ENCODE measurements at places on chromosomes 13 and 19.

GRCh38 chr19:1577090-1577928 lies 9.2 kb upstream of the MEX3D start:
- no peak for DNase-seq

DNA sequence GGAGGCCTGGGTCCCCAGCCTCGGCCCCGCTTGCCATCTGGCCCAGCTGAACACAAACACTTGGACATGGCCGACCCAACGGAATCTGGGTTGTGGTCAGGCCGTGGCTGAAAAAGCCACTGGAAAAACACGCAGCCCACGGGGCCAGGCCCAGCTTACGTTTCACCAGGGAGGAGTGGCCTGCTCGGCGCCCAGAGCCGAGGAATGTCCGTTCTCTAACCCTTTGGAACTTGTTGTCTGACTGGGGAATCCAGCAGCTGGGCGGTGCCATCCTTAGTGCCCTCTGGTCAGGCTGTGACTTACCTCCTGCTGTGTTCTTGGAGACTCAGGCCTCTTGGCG lies 13.8 kb downstream of the CILP2 start:
- DNase-seq = no peak

GRCh38 chr19:7515645-7516151 lies at the start of gene ZNF358:
Gene ZNF358, plus strand, starts transcription at chr19:7516103. Its CDS starts 3,140 bp downstream, at chr19:7519243.
- DNase-seq = peak; percentile 71

DNA sequence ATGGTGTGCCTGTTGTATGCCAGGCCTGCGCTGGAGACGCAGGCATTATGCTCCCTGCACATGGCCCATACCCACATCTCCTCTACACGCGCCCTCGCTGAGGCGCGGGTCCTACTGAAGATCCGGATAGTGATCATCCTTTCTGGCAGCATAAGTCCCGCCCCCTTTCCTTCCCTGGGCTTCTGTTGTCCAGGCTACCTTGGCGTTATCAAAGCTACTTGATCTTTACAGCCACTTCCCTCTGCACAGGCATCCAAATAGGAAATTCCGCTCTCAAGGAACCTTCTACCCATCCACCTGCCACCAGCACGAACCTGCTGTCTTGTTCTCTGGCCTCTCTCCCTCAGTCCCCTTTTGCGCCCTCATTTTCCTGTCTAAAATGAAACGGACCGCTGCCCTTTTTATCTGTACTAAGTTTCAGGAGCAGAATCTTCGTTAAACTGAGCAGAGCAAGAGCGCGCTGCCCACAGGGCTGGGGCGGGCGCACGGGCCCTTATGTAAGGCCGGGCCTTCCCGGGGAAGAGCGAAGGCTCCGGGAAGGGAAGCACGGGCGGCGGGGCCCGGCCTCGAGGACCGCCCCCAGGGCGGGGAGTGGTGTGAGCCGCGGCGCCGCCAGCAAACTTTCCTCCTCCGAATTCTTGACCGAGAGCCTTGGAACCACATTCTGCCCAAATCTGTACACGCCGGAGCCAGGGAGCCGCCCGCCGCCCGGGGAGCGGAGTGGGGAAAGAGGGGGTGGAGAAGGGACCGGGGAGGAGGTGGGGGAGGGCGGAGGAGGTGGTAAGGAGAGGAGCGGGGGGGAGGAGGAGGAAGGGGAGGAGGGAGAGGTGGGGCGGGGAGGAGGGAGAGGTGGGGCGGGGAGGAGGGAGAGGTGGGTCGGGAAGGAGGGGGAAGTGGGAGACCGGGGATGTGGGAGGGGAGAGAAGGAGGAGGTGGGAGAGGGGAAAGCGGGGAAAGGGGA lies 920 bp upstream of the UBE2L5 start:
- peak; percentile 70 for DNase-seq

DNA sequence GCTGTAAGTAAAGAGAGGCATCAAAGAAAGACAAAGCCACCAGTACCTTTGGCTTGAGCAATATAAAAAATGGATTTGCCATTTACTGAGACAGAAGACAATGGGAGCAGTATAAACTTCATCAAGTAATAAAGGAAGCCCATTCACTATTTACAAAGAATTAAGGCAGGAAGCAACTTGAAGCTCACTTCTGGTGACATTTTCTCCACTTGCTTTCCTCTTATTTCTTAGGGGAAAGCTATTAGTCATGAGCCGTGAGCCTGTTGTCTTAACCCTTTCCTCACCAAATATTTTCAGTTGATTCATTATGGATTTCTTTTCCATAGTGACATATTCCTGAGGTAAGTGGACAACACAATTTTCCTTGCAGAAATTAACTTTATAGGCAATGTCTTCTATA lies 156.8 kb downstream of the DNAJC3 start:
- DNase-seq = peak; percentile 11

DNA sequence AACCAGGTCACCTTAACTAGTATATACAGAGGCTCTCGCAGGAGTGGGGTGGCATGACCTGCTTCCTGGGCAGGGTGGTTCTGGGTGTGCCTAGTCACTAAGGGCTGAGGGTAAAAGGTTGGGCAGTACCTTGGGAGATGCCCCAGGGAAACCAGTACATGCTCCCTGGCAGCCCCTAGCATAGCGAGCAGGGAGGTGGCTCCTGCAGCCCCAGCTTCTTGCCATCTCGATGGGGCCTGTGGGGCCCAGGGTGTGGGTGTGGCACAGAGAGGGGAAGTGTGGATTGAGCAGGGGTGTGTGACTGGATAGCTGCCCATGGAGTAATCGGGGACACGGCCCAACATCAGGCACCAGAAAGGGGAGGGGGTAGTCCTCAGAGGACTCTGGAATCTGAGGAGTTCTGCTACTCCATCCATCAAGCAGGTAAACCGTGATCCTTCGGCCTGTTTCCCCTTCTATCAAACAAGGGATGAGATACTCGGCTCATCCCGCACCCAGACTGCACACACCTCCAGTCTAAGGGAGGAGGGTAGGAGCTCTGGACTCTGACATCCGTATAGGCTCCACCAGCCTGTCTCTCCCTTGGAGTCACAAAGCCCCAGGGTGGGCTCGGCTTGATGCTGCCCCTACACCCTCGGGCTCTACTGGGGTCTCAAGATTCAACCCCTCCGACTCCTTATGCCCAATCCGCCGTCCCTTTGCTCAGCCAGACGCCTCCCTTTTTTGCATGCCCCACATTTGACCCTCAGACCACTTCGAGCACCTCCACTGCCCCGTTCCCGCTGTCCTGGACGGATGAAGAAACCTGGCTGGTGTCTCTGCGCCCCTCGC lies 1.1 kb downstream of the ZBTB45 start:
- no peak for DNase-seq

DNA sequence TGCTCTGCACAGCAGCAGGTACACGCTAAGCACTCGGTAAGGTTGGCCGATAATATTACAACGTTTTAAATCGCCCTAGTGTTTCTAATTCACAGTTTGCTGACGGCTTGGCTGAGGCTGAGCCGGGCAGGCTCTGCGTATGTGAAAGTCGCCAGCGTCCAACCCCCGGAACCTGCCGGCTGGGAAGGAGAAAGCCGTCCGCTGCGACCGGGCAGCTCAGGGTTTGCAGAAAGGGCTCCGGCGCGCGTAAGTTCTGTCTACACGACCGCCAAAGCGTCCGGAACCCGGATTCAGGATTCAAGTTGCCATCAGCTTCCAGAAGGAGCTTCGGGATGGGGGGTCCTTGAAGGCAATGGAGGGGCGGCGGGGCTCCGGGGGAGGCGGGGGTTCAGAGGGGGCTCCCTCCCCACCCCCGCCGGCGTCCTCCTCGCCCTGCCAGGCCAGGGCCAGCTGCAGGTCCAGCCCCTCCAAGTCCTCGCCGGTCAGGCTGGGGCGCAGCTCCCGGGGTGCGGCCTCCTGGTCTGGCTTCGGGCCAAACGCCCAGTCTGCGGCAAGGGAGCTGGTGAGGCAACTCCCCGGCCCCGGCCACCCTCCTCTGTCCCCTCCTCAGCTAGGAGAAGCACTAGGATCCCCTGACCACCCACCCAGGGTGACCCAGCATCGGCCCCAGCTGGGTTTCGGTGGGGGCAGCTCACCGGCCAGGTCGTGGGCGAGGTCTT lies 575 bp downstream of the SMIM44 start:
- DNase-seq = no peak

GRCh38 chr19:32876919-32877285 lies 7.3 kb upstream of the SLC7A9 start:
- no peak for DNase-seq

DNA sequence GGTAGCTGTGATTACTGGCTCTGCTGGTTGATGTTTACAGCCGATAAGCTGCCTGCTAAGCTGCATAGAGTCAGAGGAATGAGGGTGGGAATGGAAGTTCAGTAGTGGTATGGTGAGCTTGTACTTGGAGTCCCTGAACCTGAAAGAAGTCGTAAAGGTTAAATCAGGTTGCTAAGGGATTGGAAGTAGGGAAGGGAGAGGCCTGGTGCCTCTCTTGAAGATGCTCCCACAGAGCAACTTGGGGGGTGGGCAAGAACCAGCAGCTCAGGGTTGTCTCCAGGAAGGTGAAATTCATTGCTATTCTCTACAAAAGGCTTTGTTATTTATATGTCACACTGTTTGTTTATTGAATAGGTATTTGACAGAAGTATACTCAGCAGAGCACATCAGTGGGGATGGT lies 73.8 kb upstream of the OLFM4 start:
- no peak for DNase-seq

- no peak for DNase-seq
Measured at GRCh38 chr13:48405875-48406274, 7.0 kb downstream of the LPAR6 start.

DNA sequence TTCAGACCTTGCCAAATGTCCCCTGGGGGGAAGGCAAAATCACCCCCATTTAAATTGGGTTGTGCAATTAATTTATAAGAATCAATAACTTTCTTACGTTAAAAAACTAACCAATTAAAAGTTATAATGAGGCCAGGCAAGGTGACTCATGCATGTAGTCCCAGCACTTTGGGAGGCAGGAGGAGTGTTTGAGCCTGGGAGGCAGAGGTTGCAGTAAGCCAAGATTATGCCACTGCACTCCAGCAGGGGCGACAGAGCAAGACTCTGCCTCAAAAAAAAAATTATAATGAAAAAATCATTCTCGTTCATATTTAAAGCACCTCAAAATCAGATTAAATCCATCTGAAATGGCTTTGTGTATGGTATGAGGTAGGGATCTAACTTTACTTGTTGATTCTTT lies 18.4 kb upstream of the SIGLEC14 start:
- DNase-seq = no peak

- DNase-seq = no peak
Measured at GRCh38 chr13:20672772-20673171, 30.7 kb upstream of the IL17D start.

DNA sequence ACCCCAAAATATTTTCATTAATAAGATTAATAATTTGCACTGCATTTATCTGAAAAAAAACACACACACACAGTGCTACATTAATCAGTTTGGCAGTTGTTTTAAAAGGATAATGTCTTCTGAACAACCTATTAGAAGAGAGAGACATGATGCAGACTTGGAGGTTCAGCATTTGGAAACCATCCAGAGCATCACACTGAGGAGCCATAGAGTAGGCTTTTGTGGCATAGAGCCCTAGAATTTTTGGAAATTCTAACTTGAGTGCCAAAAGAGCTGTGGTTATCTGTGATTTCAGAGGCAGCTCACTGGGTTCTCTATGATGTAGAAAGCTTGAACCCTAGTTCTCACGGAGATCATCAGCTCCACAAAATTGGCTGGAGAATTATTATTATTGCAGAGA lies 90.2 kb downstream of the RFC3 start:
- DNase-seq = no peak

DNA sequence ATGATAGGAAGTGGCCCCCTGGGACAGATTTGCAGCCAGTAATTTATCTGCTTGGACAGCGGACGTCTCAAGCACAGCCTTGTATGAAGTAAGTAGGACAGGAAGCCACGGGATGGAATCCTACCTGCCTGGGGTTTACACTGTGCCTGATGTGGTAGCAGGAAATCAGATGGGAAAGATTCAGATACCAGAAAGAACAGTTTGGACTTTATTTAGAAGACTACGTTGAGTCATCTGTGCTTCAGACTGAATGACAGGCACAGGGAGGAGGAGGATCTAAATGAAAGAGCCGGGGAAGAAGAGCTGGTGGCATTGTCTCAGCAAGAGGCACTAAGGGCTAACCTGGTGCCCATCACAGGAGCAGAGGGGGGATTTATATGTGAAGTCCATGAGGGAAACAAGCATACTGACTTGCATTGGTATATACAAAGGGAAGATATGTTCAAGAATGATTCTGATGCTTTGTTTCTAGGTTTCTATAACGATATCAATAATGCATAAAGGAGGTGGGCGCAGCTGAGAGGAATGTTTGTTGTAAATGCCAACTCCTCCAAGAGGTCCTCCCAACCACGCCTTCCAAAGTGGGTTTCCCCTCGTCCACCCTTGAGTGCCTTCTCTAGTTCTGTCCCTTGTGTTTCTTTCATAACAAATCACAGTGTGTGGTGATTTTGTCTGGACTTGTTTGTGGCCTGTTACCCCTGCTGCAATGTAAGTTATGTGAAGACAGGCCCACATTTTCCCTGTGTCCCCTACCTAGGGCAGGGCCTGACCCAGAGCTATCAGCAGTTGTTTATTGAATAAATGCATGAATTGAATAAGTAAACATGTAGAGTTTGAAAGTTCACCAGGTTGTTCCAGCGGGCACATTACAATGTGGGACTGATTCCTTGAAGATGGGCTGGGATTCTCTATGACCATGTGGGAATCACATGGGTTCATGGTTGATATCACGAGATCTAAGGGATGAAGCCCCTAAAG lies 328.4 kb downstream of the SLC7A1 start:
- no peak for DNase-seq

- no peak for DNase-seq
Measured at GRCh38 chr13:22665506-22665905, 515.3 kb upstream of the SGCG start.

DNA sequence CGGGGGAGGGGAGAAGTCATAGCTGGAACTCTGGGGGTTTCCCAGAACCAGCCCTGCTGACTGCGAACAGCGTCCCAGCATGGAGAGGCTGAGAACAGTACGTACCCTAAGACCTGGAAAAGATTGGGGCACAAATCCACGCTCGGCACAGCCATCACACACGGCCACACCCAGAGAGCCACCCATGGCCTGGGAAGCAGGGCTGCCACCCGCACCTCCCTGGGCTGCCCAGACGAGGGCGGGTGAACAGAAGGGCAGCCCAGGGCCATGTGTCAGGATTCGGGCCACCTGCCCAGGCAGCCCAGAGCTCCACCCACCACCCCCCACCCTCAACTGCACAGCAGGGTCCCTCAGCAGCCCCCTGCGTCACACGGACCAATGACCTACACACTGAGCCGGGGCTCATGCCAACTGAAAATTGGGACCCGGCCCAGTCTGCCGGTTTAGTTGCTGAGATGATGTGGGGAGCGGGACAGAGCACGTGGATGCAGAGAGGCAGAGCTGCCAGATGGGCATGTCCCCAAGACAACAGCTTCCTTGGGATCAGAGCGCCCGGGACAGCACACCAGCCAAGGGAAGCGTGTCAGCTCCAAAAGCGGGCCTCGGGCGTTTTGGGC lies 8.5 kb downstream of the UBXN6 start:
- no peak for DNase-seq

DNA sequence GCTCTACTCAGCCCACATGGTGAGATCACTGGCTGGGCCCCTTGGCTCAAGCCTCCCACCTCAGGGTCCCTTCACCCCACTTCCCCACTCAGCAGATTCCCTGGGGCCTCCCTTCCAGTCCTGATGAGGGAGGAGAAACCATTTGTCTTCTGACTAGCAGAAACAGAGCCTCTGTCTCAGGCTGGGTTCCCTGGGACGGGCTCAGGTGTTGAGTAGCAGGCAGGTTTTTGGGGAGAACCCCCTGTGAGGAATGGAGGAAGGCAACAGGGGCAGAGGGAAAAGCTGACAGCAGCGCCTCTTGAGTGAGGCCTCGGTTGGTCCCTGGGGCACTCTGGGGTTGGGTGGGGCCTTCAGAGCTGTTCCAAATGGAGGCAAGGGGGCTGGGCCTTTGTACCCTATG lies 452.2 kb downstream of the TSHZ3 start:
- no peak for DNase-seq

- no peak for DNase-seq
Measured at GRCh38 chr13:106385654-106386053, 149.8 kb downstream of the EFNB2 start.
